ENCODE measurements at places on chromosomes 2 and 18.

DNA sequence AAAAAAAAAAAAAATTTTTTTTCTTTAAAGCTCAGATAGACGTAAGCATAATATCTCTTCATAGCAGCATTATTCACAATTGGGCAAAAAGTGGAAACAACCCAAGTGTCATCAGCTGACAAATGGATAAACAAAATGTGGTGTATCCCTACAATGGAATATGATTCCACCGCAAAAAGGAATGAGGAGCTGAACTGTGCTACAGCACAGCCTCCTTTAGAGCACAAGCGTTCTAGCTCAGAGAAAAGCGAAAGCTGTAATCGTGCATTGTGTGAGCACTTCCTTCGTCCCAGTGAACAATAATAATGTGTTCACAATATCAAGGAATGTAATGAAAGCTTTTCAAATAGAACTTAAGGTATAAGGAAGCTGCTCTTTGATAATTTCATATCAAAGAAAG is 11.7 kb upstream of the CHMP1B start:
- no peak for DNase-seq

- DNase-seq, result peak; percentile 80
Observed at GRCh38 chr18:9849407-9850283, 36.1 kb upstream of the TXNDC2 start.

DNA sequence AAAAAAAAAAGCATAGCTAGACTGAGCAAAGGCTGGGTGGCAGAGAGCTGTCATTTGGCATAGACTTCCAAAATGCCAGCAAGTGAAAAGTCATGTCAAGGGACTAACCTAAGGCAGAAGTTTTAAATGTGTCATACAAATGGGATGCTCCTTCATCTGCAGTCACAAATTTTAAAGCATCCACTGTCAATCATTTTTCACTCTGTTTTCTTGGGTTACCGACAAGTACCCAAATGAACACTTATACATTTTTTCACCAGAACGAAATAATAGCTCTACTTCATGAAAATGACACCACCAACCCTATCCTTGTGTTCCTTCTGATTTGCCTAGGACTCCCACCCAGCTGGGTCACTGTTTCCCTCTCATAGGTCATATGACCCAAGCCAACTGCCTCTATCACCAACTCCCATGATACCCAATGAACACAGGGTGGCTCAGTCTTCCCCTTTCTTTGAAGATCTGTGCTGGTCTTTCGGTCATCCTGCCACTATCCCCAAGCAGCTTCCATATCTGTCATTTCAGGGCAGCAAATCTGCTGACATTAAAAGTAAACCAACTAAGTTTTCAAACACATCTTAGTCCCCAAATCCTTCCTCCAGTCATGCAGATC is 21.5 kb downstream of the KLF7 start:
- DNase-seq, result no peak

GRCh38 chr18:13254971-13255927 is 36.7 kb downstream of the LDLRAD4 start:
- peak; percentile 43 for DNase-seq

GRCh38 chr2:159030674-159031380 is 62.4 kb downstream of the TANC1 start:
- DNase-seq, result peak; percentile 32

GRCh38 chr2:201697899-201698298 is 545 bp downstream of the MPP4 start:
- DNase-seq, result no peak

GRCh38 chr2:234898534-234899053 is 53.2 kb upstream of the SH3BP4 start:
- no peak for DNase-seq
